ENCODE measurements at places on chromosomes 7 and 10. TPM values are rescaled to one million over a fixed set of nuclear protein-coding genes. Genes with fewer than 3 reads are reported as not detected.

GRCh38 chr7:157689269-157690057 is 352.7 kb downstream of the DNAJB6 start:
- DNase-seq = peak; percentile 8
- H3K4me1 ChIP-seq = peaks cover 73% of the 10 kb centered on the region
- H3K36me3 ChIP-seq = no peaks in the 10 kb centered on the region
- peak overlapping the region; percentile 53 for H3K4me3 ChIP-seq

The STK31 gene
- 2.8 TPM for total RNA-seq

- DNase-seq = no peak
- no peak overlapping the region for H3K27ac ChIP-seq
- no peaks in the 10 kb centered on the region for H3K4me1 ChIP-seq
- no peaks in the 10 kb centered on the region for H3K27me3 ChIP-seq
Observed at GRCh38 chr10:17963431-17963830, 11.7 kb downstream of the SLC39A12 start.

DNA sequence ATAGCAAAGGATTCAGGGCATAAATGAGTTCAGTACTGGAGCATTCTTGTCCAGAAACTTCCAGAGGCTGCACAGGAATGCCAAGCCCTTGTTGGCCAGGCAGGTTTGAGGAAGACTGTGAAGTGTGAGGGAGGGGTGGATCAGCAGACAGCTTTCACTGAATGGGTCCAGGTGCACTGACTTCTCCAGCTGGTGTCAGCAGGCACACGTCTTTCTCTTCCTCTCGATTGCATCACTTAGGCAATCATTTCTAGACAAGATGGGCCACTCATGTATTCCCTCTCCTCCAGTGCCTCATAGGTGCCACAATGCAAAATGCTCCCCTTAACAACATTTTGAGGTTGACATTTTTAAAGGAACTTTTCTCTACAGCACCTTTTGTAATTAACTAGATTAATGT is 15.6 kb upstream of the PLEKHS1 start:
- H3K4me1 ChIP-seq = peaks cover 18% of the 10 kb centered on the region
- H3K27ac ChIP-seq = no peak overlapping the region

DNA sequence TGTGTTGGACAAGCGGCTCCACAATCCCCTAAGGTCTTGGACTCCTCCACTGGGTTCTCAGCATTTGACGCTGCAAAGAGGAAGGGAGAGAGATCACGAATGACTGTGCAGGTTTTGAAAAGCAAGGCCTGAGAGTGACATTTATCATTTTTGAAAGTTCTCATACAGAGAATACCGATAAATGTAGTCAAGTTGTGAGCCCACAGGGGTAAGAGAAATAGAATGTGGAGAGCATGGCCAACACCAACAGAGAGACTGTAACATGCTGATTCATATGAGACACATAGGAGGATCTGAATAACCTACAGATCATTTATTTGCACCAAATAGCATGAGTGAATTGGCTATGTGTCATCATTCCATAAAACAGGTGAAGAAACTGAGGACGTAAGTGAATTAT is 230.5 kb upstream of the MBL2 start:
- no peaks in the 10 kb centered on the region for H3K4me1 ChIP-seq
- DNase-seq = no peak
- no peaks in the 10 kb centered on the region for H3K36me3 ChIP-seq

The TUBAL3 gene
- not detected for total RNA-seq

DNA sequence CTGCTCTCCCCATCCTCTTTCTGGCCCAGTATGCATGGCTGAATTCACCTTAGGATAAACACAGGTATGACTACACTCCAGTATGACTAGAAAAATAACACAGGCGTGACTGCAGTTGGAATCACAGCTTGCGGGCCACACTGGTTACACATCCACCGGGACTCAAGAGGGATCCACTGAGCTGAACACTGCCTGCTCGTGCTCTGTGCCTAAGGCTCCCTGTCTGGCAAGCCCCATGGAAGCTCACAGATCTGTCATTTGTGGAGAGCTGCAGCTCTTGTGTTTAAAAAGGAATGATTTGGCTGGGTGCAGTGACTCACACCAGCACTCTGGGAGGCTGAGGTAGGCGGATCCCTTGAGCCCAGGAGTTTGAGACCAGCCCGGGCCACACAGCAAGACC is 26.8 kb downstream of the VOPP1 start:
- no peak overlapping the region for H3K4me3 ChIP-seq
- no peaks in the 10 kb centered on the region for H3K36me3 ChIP-seq
- no peaks in the 10 kb centered on the region for H3K4me1 ChIP-seq

The FAM20C gene
- 112 TPM for total RNA-seq

- no peaks in the 10 kb centered on the region for H3K36me3 ChIP-seq
- H3K27ac ChIP-seq = no peak overlapping the region
- H3K4me1 ChIP-seq = no peaks in the 10 kb centered on the region
- DNase-seq = no peak
Observed at GRCh38 chr10:43064331-43065075, 12.4 kb upstream of the RET start.

The CLDN4 gene
- total RNA-seq = 0.42 TPM

DNA sequence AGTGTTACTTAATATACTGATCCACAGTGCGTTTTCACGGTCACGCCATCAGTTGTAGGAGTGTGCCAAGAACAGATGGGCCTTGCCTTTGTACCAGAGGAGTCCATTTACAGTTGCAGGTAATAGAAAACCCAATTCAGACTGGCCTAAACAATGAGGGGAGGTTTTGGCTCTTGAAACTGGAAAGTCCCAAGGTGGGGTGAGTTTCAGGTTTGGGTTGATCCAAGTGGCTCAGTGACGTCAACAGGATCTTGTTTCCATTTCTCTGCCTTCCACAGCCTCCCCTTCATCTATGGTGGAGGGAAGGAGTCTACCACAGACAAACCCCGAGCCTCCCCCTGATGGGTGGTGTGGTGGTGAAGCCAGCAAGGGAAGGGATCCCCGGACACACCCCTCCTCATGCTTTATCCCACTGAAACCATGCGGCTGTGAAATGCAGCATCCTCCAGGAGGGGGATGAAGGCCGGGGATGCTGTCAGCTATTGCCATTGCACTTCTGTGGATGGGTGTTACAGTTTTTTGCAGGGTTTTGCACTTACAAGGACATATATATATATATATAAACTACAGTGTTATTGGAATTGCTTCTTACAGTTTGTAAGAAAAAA is 14.8 kb upstream of the SH2D4B start:
- H3K27me3 ChIP-seq = no peaks in the 10 kb centered on the region
- no peak overlapping the region for H3K27ac ChIP-seq
- no peaks in the 10 kb centered on the region for H3K4me1 ChIP-seq
- no peak for DNase-seq
